ENCODE measurements at places on chromosomes 1 and 21.

- DNase-seq: no peak
Observed at GRCh38 chr1:101005183-101005582, 20.4 kb downstream of the DPH5 start.

- DNase-seq: no peak
Observed at GRCh38 chr1:7991504-7992440, 30.3 kb downstream of the PARK7 start.

GRCh38 chr21:31034378-31034777 is 3.9 kb downstream of the KRTAP19-8 start:
- no peak for DNase-seq

GRCh38 chr1:212873518-212873917 is 15.4 kb downstream of the FLVCR1 start:
- DNase-seq: no peak

DNA sequence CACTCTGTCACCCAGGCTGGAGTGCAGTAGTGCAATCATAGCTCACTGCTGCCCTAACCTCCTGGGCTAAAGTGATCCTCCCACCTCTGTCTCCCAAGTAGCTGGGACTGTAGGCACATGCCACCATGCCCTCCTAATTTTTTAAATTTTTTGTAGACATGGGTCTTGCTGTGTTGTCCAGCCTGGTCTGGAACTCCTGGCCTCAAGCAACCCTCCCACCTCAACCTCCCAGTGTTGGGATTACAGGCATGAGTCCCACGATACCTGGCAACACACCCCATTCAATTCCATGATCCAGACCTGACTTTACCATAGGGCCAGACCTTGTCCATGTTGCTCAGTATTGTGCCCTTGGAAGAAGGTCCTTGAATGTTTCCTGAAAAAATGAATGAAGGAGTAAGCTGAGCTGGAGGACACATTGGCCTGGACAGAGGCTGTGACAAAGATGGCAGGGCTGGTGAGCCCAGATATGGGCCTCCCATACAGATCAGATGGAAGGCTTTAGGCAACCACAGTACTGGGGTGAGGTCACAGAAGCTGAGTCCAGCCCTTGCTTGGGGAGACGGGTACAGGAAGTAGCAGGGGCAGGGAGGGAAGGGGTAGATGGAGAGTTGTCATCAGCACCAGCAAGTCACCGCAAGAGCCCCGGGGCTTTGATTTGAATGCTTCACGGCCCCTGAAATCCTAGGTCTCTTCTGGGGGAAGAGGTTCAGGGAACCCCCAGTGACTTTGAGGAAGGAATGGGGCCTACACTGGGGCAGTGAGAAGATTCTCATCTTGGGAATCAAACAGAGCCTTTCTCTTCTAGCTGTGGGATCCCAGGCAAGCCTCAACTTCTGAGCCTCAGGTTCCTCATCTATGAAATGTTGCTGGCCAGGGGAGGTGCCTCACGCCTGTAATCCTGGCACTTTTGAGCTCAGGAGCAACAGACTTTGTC is 40.1 kb upstream of the DMBX1 start:
- DNase-seq: no peak

GRCh38 chr1:230120289-230120920 is 53.4 kb downstream of the GALNT2 start:
- no peak for DNase-seq

DNA sequence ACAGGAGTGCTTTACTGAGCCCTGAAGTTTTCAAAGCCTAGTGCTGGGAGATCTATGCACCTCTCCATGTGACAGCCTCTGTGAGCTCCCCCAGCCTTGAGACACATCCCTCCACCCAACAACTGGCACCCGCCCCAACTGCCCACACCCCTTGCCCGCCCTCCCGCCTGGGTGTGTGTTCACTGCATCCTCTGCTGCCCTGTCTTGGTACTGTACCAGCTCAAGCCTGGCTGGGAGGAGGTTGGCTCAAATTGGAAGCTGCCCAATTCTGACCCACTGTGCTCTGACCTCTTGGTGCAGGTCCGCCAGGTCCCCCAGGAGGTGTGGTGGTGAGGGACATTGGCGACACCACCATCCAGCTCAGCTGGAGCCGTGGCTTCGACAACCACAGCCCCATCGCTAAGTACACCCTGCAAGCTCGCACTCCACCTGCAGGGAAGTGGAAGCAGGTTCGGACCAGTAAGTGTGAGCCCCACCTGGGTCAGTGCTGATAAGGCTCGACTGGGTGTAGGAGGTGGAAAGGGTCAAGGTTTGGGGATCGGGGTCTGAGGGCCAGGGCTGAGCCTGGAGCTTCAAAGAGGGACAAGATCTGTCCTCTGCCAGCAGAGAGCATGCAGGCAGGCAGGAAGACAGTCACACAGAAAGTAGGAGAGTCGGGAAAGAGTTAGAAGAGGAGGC is 18.0 kb downstream of the TMEM81 start:
- no peak for DNase-seq

- no peak for DNase-seq
Observed at GRCh38 chr1:194062962-194063361, 876.5 kb upstream of the B3GALT2 start.

GRCh38 chr1:68470388-68470970 is 20.7 kb upstream of the RPE65 start:
- DNase-seq: no peak

DNA sequence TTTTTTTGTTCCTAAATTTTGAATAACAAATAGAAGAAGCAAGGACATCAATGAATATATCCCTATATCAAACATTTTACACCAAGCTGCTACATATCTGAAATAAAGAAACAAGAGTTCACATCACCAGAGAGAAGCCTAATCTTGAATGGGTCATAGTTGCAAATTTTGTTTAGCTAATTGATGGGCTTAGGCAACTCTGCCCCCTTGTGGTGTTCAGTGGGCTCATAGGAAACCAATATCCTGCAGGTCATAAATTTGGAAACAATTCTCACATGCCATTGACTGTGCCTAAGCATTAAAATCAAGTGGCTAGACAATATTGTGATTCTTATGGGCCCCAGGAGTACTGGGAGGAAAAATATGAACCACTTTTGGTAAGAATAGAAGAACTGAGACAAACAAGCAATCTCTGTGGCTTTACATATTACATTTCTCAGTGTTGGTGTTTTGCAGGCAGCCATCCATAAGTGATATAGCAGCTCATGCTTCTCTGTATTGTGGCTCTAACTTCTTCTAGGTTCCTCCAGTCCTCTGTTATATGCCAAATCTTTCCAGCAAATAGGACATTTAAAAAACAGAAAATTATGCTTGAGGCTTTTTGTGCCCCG is 1262.8 kb upstream of the PRMT6 start:
- DNase-seq: no peak

DNA sequence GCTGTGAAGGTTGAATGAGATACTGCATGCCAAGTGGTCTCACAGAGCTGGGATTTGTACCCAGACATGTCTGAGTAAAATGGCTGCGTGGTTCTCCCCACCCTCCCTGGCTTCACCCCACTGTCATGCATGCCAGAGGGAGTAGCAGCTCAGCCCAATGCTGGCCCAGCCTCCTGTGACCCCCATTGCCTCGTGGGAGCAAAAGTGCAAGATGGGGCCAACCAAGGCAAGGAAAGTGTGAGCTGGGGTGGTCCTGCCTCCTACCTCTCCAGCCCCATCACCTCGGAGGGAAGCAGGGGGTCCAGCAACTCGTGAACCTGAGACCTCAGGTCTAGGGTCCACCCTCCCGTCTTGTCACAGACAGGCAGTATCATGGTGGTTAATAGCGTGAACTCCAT is 209.8 kb upstream of the GRIK3 start:
- DNase-seq: no peak

DNA sequence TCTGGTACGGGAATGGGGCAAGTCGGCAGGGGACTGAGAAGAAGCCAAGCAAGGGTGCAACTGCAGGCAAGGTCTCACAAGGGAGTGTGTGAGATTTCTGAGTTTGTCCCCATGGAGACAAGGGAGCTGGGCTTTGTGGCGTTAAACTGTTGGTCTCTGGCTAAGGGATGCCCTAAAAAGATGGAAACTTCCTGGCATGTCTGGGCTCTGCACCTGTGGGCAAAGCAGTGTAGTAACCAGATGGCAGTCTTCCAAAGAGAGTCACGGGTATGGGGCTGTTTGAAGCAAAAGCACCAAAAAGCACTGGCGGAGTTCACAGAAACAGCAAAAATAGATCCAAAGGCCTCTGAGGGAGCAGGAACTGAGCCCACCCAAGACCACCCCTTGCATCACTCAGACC is 104.8 kb upstream of the SLC44A3 start:
- no peak for DNase-seq

DNA sequence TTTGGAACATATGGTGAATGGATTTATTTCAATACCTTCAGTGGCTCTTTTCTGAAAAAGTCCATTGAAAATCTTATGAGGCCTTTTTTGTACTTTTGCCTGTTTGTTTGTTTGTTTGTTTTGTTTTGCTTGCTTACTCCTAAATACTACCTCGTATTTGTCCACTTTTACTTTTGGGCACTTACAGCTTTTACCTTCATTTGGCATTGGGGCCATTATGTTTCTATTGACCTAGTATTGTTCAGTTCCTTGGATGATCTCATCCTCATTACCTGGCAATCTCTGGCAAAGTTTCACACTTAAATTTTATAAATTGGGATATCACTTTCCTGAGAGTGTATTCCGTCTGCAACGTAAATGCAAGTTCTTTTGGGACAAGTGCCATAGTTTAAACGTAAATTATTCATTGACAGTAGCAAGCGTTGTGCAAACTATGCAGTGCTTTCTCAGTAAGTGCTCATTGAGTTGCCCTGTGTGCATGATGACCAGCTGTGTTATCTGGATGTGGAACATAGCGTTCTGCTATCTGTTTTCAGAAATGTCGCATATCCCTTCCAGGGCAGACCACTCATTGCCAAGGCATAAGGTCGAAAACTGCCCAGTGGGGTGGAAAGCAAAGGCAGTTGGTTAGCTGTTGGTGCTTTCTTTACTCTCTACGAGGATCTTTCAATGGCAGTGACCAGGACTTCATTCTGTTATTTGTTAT is 51.1 kb downstream of the LRRC8D start:
- no peak for DNase-seq

GRCh38 chr1:14598007-14598497 is 433 bp upstream of the KAZN start:
- DNase-seq: no peak
